ENCODE measurements at places on chromosomes 6 and 20.

DNA sequence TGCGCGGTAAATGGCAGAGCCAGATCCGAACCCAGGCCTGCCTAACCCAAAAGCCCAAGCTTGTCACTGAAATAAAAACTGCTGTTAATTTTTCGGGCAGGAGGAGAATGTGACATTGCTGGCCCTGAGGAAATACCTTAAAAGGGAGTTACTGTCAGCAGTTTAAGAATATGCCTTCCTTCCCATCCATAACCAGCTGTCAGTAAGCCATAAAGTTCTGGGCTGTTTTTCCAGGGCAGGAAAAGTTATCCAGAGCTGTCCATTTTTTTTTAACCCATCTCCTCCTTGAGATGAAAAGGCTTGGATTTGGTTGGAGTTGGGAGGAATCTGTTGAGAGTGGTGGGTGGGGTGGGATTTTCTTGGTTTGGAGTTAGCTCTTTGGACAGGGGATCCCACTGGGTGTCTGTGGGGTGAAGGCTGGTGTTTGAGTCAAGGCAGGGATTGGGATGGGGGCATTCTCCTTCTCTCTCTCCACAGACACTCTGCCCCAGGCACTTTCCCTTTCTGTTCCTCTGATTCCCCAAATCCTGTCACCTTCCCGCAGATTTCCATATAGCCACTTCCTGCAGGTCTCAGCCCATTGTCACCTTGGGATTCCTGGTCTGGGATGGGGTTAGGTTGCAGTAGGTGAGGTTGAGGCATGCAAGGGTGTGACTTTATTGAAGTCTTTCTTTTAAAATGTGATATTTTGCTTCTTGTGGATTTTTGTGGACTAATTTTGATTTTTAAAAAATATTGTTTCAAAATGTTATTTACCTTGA lies 4.3 kb upstream of the KCNG1 start:
- DNase-seq, result no peak

- DNase-seq, result no peak
Measured at GRCh38 chr20:10225439-10226060, 6.9 kb downstream of the SNAP25 start.

DNA sequence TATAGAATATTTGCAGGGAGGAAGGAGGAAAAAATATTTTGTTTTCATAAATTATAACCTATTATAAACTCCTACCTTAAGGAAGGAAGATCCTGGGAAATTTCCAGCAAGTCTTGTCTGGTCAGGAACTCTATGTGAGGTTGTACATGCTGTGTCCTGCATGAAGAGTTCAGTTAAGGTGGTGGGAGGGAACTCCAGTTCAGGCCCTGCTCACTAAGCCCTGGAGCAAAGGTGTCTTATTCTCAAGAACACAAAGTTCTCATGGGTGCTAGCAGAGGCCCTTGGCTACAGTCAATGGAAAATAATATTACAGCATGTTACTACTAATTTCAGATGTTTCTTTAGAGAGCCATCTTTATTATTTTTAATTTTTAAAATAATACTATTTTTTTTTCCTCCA lies 3.8 kb upstream of the OGFRL1 start:
- DNase-seq, result no peak

GRCh38 chr20:50735813-50736212 lies 4.4 kb downstream of the PARD6B start:
- no peak for DNase-seq
